NCI-H526 treated with DMSO at 0.1 percent for 48 hours (cell line): ENCODE measurements at places on chromosomes 1 and 21.
A peak's percentile ranks its signal among the peaks of the same experiment; 100 is the strongest.

DNA sequence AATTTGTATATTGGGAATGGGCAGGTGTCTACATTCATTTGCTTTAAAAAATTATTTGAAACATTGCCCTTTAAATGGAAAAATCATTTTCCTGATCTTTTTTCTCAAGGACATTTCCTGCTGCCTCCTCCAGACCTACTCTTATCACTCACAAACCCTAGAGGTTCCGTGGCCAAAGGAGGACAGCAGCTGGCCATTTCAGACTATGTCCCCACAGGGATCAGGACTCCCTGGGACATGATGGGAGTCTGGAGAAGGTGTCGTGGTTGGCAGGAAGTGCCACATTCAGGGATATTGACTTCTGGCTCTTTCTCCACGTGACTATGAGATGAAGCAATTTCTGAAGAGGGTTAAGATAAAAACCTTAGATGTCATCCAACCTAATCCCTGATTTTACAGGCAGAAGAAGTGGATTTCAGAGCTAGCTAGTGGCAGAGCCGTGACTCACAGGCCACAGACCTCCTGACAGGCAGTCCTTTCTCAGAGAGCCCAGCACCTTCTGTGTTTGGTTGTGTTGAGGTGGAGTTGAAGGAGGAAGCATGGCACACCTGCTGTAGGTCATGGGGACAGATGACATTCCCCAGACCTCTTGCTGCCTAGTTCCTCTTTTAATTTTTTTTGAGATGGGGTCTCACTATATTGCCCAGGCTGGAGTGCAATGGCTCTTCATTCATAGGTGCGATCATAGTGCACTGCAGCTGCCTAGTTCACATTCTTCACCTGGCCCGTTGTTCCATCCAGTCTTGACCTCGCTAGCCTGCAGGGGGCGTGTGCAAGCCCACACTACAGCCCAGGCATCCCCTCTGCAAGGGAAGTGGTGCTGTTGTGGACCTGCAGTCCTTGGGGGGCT is 25.5 kb upstream of the IL10 start:
- no peak for DNase-seq

DNA sequence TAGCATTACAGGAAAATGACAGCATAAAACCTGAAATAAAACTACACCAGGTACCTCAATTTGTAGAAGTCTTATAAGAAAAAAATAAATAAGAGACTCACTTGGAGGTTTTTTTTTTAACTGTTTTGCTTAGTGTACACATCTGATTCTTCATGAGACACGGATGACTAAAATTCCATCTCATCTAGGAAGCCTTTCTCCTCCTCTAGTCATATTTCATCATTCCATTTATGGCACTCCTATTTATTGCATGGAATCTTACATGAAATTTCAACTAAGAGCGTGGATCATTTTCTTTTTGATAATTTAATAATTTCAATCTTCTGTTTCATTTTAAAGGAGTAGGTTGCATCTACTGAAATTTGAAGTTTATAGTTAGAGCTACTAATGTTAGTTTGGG is 1.6 kb upstream of the PTGS2 start:
- DNase-seq, result no peak

- DNase-seq, result no peak
Measured at GRCh38 chr1:207203541-207203940, 99.5 kb downstream of the C4BPA start.

GRCh38 chr1:8426996-8427395 is 109.1 kb downstream of the SLC45A1 start:
- DNase-seq, result no peak

DNA sequence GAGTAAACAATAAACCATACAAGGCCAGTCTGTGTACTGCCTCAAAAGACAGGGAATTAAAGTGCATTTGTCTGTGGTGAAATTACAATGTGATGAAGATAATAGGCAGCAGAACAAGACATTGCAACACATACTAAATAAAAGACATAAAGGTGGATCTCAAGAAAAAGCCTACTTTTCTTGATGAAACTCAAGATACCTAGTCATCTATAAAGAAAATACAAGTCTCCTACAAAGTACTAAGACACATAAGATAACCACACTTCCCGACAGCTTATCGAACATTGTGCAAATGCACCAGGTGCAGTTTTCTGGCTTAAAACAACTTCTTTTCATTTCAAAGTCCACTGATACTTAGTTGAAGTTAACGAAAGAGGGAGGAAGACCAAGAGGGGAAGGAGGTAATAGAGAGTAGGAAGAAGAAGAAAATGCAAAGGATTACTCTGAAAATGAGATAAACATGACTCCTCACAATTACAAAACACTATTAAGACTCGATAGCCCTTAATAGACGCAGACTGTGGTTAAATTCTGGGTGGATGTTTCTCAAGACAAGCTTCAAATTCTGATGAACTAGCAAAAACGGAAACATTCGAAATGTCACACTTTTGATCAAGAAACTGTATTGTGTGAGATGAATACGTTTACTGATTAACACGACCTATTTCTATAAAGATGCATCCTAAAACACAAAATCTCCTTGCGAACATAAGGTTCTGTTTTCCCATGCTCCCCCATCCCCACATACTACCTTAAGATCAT is 2.0 kb downstream of the HNRNPR start:
- no peak for DNase-seq

DNA sequence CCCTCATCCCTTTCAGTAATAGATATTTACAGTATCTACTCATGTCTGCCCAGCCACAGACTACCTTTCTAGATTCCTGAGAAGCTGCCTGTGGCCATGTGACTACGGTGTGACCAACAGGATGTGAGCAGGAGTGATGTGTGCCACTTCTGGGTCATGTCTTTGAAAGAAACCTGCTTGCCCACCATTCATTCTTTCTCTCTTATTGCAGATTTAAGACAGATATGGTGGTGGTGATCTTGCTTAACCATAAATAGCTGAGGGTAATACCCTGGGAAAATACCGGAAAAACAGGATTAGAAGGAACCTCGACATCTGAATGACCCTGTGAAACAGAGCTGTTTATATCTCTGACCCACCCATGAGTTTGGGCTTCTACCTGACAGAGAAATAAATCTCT is 41.6 kb upstream of the GUCA2A start:
- no peak for DNase-seq

DNA sequence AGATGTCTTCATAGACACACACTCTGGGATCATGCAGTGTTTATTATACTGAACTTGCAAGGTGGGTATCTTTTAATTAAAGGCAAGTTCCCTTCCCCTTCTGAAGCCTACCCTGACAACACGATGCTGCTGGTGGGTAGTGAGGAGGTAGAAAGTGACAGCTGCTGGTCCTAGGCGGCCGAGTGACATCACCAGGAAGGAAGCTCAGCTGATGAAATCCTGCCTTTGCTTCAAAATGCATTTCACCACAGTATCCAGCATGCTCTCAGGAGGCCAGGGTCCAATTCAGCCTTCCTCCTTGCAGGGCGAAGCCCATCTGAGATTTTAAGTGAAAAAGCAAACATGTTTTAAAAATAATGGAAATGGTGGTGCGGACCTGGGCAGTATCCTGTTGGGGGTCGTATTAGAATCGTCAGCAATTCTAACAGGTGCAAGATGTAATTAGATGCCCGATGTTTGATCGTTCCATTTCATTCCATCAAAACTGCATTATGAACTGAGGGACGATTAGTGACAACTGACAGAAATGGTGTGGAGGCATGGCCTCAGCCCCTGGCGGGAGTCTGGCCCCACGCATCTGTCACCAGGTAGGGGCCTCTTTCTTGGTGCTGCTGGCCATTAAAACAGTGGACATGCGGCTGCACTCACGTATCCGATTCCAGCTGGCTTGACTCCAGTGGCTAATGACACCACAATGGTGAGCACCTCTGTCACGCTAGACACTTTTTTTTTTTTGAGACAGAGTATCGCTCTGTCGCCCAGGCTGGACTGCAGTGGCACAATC is 324.8 kb upstream of the C1orf174 start:
- DNase-seq, result no peak

DNA sequence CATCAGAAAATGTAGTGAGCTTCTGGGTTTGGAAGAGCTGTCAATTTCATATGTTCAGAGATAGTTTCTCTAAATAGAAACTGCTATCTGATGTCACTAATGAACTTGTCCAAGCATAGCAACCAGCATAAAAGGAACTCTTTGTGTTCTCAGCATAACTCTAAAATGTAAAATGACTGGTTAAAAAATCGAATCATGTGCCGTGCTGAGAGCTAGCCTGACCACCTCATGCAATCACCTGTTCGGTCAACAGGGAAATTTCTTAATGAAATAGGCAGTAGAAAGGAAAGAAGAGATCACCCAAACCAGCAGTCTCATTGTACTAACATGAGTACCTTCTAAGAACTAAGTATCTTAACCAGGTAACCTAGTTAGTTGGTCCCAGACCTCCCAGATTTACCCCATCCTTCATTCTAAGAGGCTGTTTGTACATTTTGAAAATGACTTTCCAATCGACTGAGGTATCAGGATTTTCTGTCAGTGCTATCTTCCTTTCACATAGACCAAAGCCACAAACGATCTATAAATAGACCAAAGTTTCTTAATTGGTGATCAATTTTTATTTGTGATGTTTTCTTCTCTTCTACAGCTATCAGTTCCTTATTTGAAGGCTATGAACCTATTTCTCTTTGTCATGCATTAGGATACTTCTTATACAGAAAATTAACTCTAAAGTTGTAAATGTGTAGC is 147.3 kb downstream of the TLR5 start:
- peak; percentile 62 for DNase-seq

- no peak for DNase-seq
Measured at GRCh38 chr1:59125676-59126320, 171.1 kb upstream of the FGGY start.

GRCh38 chr1:185560760-185561159 is 173.4 kb upstream of the HMCN1 start:
- DNase-seq, result no peak

DNA sequence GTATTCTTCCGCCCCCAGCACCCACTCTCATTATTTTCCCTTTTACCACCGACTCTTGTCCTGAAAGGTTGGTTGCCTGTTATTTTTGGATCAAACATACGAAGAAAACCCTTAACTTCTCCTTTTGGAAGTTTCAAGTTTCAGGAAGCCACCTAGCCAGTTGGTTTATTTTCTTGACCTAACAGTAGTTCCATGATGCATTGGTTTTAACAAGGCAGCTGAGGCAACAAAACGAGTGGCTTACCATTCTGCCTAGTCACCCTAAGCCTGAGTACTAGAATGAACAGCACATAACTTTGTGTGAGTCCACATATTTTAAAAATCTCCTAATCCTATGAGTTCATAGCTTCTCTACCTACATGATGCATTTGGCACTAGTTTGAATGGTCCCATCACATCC is 28.9 kb downstream of the OLFM3 start:
- no peak for DNase-seq

GRCh38 chr21:26800970-26801431 is 44.2 kb downstream of the ADAMTS1 start:
- DNase-seq, result no peak

GRCh38 chr1:1040004-1040991 is 20.4 kb downstream of the AGRN start:
- peak; percentile 16 for DNase-seq

DNA sequence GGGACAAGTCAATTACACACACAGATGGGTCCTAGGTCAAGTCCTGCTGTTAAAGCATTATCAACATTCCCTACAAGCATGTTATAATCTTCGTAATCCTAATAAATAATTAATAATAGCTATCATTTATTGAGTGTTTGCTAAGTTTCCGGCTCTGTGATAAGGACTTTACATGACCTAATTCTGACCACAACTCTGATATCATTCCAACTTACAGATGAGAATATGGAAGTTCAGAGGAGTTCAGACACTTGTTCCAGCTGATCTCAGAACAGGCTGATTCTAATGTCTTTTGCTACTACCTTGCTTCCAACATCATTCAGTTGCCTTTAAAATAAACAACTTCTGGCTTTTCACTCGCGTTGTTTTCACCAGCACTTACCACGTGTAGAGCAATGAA is 770.1 kb upstream of the CXADR start:
- DNase-seq, result no peak

GRCh38 chr1:193311226-193311948 is 125.0 kb upstream of the B3GALT2 start:
- no peak for DNase-seq

GRCh38 chr1:179591592-179592580 is at the start of gene TDRD5:
TDRD5 (plus strand) TSS chr1:179591832; CDS start chr1:179592616, 784 bp downstream.
- DNase-seq, result peak; percentile 76

GRCh38 chr1:26401891-26402290 is 8.7 kb upstream of the LIN28A start:
- no peak for DNase-seq

- DNase-seq, result no peak
Measured at GRCh38 chr1:21621761-21622436, 47.3 kb downstream of the RAP1GAP start.

GRCh38 chr1:65371544-65371943 is 48.9 kb upstream of the LEPR start:
- DNase-seq, result no peak
